Activated CD8-positive, alpha-beta T cell treated with anti-CD3 and anti-CD28 coated beads, Interleukin-2, amount 10 ng/mL, durations not matched to agents 7 days and 5 days (primary cell): ENCODE measurements at places on chromosomes 1 and 21. TPM values are rescaled to one million over a fixed set of nuclear protein-coding genes. Genes with fewer than 3 reads are reported as not detected.

- no peak for DNase-seq
Measured at GRCh38 chr1:167465743-167466142, 52.6 kb downstream of the CD247 start.

The NBPF4 gene
- total RNA-seq: not detected

DNA sequence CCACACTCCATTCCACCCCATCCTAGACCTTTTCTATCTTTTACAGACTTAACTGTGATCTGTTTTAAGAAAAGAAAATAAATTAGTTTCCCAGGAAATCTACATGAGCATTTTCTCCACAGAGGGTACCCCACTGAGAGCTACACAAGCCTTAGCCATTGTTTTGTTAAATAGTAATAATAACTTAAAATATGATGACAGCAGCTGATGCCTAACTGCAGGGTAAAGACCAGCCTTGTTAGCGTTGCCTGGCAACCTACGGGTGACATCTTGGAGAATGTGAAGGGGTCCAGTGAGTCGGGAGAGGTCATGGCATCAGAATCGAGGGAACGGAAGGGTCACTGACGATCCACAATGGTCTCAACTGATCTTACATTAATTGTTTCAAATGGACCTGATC is 233.2 kb upstream of the PBX1 start:
- DNase-seq: no peak

The OR14K1 gene
- not detected for total RNA-seq

DNA sequence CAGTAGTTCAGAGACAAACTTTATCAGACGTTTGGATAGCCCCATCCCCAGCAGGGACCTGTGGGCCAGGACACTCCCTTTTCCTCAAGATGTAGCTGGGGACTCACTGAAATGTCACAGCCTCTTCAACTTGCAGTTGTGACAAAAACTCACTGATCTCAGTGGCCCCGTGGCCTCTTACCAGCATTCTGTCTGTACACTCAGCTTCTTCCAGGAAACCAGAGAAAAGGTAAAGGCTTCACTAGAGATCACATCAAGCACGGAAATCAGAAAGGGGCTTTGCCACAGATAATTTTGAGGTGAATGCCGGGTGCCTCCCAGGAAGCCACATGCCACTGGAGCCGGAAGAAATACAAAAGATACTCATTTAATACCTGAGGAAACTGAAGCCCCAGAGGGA is 122.2 kb downstream of the CCDC185 start:
- DNase-seq: peak; percentile 42

DNA sequence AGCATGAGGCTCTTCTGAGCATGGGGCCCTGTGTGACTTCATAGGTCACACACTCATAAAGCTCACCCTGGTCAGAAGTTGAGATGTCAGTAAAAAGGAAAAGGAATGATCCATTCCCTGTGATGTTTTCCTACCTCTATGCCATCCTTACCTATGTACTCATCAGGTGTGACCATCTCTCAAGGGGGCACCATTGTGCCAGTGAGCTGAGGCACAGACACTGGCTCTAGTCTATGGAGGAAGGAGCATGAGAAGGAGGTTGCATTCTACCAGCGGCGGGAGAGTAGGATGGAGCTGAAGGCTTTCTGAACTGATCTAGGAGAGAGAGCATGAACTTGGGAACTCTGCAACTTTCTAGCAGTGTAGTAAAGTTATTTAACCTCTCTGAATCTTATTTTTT is 65.8 kb upstream of the RGL1 start:
- DNase-seq: no peak

GRCh38 chr1:67515324-67516080 is 85.3 kb upstream of the SERBP1 start:
- DNase-seq: no peak

- peak; percentile 89 for DNase-seq
Measured at GRCh38 chr1:151156515-151156819, at the start of gene TNFAIP8L2. Gene TNFAIP8L2, plus strand, starts transcription at chr1:151156649. Its CDS starts 2,049 bp downstream, at chr1:151158698.

The CDCA8 gene
- 102 TPM for total RNA-seq

The MAGI3 gene
- 6.2 TPM for total RNA-seq

- DNase-seq: peak; percentile 79
Measured at GRCh38 chr1:99180343-99180808, 83.9 kb upstream of the PLPPR4 start.
